ENCODE measurements at places on chromosomes 11 and 22.

DNA sequence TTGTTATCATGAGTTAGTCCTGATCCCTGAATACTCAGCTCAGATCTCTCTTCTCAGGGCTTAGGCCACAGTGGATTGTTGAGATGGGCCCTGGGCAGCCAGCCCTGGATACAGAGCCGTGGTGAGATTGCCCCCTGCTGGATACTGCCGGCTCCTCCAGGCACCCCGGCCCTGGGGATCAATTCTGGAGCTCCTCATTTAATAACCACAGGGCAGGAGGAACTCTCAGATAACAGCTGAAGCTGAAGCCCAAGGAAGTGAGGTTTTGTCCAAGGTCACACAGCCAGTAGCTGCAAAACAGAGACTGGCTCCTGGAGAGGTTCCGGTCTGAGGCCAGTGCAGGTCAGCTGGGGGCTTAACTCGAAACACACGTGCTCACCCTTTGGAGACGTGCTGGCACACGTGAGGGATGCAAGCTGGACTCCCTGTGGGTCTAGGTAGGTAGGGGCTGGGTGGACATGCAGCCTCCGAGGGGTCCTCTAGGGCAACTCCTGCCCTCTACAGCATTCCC lies 16.0 kb downstream of the USH1C start:
- peak; percentile 51 for DNase-seq

GRCh38 chr11:118834427-118835028 lies 43.6 kb upstream of the DDX6 start:
- DNase-seq, result no peak

- DNase-seq, result no peak
Measured at GRCh38 chr11:35003186-35003585, 86.8 kb downstream of the PDHX start.

DNA sequence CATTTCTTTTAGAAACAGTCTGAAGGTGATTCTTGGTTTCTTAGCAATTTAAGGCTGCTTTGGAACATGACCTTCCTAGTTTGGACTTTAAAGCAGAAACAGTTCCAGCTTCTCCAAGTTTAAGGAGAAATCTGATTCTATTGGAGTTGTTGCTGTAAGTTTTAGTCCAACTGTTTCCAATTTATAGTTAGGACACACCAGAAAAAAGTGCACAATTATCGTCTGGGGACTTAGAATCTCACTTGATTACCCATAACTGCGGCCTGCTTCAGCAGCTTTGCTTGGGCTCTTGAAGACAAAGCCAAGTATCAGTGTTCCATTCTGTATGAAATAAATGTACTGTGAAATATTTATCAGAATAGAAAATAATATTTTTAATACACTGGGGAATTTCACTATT lies 246.6 kb downstream of the TMEM135 start:
- DNase-seq, result no peak

GRCh38 chr22:44438056-44438455 lies 60.0 kb downstream of the RTL6 start:
- no peak for DNase-seq

- no peak for DNase-seq
Measured at GRCh38 chr22:19509191-19509590, 15.0 kb downstream of the CLDN5 start.

GRCh38 chr11:14542324-14542723 lies 22.1 kb upstream of the PSMA1 start:
- no peak for DNase-seq

DNA sequence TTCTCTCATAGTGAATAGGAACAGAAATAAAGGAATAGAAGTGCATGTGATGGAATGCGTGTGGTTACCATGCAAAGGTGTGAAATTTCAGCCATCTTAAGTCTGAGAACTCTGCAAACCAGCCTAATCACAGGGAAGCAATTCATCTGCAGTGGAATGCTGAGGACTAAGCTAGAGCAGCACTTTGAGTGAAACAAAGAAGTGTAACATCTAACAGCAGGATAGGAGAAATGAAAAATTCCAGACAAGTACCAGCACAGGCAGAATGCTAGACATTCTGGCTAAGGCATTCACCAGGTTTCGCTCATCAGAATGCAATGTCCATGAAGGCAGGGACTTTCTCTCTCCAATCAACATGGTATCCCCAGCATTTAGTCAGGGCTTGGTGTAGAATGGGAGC lies 41.2 kb upstream of the SLC36A4 start:
- no peak for DNase-seq

DNA sequence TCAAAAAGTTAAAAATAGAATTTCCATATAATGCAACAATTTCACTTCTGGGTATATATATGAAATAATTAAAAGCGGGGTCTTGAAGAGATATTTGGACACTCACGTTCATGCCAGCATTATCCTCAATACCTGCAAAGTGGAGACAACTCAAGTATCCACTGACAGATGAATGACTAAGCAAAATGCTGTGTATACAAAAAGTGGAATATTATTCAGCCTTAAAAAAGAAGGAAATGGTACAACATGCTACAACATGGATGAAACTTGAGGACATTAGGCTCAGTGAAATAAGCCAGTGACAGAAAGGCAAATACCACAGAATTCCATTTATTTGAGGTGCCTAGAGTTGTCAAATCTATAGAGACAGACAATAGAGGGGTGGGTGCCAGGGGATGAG lies 62.5 kb upstream of the GAL start:
- DNase-seq, result no peak

DNA sequence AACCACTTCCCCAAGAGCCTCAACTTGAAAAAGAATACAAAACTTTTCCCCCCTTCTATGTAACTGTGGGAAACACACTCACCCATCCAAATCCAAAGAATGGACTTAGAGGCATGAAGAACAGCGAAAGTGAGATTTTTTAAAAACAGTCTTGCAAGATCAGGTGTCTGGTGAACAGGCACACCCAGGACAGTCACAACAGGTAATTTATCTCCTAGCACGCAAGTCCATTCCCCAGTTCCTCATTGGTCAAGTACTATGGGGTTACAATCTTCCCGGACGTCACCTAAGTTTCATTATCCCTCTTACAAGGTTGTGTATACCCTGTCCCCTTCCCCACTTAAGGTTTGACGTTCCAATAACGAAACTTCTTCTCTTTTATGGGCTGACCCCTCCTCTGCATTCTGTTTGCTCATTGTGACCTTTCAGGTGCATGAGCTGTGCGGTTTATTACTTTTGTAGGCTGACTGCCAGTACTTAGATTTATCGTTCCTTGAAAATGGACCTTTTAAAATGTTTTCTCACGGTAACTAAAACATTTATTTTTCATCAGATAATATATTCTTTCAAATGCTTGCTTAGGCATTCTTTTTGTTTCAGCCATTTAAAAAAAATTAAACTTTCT lies 1401.9 kb downstream of the FAM181B start:
- DNase-seq, result no peak

DNA sequence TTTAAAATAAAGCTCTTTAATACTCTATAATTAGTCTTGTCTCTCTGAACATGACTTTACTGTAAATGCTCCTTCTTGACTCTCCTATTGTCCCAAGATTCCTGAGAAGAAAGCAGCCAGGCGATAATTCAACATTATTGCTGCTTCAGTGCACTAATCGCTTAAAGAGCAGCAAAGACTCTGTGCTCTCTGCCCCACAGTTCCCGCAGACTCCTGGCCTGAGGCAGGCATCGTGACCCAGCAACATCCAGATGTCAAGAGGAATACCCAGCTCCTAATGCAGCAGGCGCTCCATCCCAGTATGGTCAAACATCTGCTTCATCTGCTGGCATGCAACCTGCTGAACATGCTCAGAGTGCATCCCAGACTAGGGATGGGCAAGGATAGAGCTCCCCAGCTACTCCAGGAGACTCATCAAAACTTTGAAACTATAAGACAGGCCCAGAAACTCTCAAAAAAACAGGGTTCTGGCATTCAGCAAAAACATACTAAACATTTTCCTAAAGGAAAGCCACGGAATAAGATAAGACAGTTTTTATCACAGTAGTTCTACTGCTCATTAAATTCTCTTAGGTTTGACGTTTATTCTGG lies 270.0 kb downstream of the SOX6 start:
- DNase-seq, result no peak

DNA sequence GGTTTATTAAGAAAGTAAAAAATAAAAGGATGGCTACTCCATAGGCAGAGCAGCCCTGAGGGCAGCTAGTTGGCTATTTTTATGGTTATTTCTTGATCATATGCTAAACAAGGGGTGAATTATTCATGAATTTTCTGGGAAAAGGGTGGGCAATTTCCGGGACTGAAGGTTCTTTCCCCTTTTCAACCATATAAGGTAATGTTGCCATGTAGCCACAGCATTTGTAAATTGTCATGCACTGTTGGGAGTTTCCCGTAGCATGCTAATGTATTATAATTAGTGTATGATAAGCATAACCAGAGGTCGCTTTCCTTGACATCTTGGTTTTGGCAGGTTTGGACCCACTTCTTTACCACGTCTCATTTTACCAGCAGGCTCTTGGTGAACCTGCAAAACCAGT lies 610.4 kb upstream of the B3GAT1 start:
- no peak for DNase-seq

Data from activated T-cell treated with anti-CD3 and anti-CD28 coated beads, Interleukin-2, amount 50 U/mL, for 72 hours (primary cell).